ENCODE measurements at places on chromosomes 3 and 15.
A peak's percentile ranks its signal among the peaks of the same experiment; 100 is the strongest.

DNA sequence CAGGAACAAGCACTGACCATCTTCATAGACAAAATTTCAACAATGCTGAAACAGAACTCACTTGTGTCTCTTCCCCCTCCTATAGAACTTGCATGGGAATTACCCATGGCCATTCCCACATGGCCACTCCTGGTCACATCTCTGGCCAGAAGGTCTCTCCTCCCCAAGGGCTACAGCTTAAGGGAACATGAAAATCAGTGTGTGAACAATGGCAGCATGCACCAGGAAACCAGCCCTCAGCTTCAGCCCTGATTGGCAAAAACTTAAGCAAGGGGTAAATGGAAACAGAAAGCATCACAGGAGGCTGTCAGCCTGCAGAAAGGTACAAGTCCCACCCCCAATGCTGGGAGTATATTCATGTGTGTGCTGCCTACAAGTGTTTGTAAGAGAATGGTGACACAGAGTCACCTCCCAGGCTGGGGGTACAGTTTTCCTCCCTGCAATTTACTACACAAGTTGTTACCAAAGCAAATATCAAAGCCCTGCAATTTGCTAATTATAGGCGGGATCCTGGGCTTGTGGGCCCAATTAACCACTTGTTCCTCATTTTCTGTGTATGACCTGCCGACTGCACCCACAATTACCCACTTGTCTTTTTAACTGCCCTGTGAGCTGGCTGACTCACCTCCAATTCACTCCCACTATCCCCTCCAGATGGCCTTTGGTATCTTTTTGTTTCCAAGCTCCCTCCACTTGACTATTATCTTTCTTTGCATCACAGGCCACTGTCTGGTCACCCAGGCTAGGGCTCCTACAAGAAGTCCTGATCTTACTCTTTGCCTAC lies 84.4 kb upstream of the HES1 start:
- DNase-seq = no peak

DNA sequence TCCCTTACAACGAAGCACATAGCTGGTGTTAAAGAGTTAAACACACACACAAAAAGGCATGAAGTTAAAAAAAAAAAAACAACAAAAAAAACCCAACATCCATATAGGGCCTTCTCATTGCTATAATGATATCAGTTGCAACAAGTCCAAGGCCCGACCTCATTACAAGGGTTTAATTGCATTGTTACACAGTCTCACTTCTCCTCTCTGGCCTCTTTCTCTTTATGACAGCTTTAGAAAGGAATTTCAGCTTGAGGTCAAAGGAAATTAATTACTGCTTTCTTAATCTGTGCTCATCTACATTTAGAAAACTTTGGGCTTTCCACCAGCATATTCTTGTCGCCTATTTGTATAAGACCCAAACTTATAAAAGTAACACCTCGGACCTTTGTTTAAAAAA lies 342.1 kb downstream of the NR2F2 start:
- DNase-seq = no peak

DNA sequence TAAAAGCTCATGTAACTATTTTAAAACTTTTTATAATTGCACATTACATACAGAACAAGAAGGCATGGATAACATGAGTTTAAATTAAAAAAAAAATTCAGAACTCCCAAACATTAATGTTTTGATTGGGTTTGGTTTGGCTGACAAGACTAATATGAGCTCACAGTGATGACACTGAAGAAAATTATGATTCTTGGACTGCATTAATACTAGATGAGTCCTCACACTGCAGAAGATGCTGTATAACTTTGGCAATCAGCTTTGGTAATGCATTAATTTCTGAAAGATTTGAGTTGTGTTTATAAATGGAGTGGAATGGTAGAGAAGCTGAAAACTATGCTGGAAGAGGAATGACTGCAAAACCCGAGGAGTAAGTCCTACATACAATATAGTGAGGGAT lies 358.9 kb downstream of the PLCL2 start:
- no peak for DNase-seq

DNA sequence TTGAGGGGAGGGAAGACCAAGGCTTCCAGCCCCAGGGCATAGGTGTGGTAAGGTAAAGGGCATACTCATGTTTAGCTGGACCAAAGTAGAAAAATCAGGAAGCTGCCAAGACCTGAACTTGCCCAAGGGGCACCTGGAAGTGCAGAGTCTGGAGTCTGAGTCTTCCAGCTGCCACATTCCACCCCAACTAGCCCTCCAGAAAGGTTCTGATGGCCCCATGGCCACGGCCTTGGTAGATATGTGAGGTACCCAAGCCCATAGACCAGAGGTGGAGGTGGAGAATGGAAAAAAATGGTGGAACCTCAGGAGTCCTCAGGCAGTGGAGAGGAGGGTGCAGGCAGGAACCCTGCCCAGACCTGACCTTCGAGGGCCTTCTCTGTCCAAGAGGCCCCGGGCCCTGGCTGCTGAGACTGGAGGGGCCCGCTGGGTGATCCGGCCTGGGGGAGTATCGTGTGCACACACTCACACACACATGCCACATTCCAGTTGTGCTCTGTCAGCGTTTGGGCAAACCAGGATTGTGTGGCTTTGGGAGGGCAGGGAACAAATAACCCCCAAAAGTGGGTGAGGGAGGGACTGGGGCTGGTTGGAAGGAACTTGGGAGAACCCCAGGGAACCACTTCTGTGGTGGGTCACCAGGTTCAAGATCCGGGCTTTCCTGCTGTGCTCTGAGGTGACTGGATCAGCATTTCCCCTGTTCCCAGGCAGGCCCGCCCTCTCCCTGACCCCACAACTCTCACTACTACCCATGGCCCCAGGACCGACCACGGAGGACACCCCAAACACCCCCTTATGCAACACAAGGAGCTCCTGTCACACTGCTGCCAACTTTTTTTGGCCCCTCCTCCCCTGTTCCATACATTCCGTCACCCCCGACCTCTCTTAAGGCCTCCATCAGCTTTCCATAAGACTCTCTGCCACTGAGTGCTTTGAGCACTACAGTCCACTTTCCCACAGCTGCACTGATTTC lies 11.6 kb downstream of the MYL3 start:
- no peak for DNase-seq

GRCh38 chr3:171113716-171114115 lies 87.2 kb upstream of the SLC2A2 start:
- DNase-seq = no peak

DNA sequence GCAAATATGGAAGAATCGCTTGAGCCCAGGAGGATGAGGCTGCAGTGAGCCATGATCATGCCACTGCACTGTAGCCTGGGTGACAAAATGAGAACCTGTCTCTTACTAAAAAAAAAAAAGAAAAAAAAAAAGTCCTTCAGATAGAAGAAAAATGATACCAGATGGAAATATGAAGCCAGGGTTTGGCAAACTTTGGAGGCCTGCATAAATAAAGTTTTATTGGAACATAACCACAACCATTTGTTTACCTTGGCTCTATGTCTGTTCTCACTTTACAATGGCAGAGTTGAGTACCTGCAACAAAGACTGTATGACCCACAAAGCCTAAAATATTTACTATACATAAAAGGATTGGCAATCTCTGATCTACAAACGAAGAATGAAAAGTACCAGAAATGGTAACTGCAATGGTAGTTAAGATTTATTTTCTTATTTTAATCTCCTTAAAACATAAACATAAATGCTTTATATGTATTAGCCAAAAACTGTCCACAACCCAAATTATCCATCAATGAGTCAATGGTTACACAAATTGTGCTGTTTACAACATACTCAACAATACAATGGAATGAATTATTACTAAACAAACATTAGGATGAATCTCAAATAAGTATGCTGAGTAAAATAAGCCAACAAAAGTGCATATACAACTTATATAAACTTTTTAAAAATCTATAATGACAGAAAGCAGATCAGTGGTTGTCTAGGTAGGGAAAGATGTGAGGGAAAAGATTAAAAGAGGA lies 41.8 kb downstream of the GOLGB1 start:
- no peak for DNase-seq

DNA sequence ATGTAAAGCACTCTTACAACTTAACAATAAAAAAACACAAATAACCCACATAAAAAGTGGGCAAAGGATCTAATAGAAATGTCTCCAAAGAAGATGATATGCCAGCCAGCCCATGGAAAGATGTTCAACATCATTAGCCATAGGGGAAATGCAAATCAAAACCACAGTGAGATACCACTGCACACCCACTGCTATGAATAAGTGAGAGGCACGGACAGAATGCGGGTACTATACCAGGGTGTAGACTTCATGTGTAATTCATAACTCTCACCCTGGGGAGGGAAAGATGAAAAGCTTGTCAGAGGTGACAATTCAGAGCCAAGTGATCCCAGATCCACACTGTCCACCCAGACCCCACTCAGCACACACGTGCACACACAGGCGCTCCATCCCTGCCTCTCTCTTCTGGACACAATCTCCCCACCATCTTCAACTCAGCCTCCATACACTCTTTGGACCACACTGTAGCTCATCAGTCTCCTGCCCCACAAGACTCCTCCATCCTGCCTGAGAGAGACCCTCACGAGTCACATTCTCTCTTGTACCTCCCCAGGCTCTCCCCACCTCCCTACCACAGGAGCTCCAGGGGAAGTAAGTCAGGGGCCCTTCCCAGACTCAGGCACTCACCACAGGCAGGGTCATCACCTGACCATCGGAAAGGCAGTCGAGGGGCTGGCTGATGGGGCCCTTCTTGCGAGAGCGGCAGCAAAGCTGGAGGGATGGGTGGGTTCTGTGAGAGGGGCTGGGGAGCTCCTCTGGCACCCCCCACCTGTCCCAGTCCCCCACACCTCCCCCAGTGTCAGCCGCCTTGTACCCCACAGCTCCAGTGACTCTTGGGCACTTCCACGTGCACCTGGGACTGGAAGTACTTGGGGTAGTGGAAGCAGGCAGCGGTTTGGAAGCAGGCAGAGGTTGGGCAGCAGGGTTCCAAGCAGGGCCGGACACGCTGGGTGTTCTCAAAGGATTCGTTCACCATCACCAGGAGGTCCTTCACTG lies 21.3 kb downstream of the PLA2G4E start:
- no peak for DNase-seq

- DNase-seq = no peak
Measured at GRCh38 chr3:74027121-74027520, 402.4 kb upstream of the PDZRN3 start.

- DNase-seq = peak; percentile 22
Measured at GRCh38 chr3:185089343-185089742, 63.5 kb downstream of the C3orf70 start.

DNA sequence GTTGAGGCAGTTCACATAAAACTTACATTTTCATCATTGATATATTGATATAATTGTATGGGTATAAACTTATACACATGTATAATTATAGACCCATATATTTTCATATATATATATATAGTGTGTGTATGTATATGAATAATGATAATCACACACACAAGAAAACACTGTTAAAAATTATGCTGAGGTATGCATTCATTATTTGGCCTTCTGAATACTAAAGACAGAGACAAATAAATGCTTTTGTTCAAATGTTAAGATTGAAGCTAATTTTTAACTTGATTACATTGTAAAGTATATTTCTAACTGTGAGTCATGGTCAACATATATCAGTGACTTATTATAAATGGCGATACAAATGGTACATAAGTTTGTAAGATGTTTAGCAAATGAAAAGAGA lies 888.8 kb downstream of the OTOL1 start:
- DNase-seq = no peak

GRCh38 chr15:31197497-31198414 lies 96.2 kb upstream of the TRPM1 start:
- no peak for DNase-seq

GRCh38 chr3:134600685-134601463 lies 49.9 kb downstream of the KY start:
- DNase-seq = peak; percentile 43

GRCh38 chr15:49265911-49266310 lies 95.9 kb downstream of the GALK2 start:
- DNase-seq = no peak

DNA sequence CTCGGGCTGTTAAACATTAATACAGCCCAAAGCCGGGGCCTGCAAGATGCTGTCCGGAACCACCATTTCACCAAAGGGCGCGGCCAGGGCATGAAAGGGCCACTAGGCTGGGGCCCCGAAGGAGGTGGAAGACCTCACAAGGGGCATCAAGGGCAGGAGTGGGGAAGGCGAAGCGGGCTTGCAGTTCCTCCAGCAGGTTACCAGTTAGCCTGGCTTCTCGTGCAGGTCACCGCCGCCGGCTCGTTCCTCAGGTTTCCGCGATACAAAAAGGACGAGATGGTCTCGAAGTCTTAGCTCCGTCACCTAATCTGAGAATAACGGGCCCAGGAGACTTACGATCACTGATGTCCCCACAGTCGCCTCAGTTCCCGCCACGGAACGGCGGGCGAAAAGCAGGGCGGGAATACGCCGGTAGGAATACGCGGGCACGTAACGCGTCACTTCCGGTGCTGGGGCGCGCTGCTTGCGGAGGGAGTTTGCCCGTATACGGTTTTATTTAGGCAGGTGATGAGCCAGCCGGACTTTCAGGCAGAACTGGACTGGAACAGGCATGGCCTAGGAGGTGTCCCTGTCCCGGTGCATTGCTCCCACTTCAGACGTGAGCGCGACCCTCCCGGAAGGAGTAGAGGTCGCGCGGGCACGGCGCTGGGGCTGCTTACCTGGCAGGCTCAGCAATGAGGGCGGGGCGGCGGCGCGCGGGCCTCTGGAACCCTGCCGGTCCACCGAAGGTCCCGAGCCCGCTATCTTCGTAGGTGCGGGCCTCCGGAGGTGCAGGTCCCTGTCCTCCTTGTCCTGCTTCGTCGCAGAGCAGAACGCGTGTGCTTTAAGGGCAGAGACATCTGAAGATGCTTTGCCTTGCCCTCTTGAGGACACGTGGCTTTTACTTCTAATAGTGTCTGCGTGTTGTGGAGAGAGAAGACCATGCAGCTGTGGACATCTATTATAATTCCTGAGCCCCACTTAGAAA lies at the start of gene RFC4:
Gene RFC4 (minus strand): TSS at position 394 of the 967 bp plus-strand sequence. CDS start 1,769 bp downstream, outside the sequence.
- no peak for DNase-seq

DNA sequence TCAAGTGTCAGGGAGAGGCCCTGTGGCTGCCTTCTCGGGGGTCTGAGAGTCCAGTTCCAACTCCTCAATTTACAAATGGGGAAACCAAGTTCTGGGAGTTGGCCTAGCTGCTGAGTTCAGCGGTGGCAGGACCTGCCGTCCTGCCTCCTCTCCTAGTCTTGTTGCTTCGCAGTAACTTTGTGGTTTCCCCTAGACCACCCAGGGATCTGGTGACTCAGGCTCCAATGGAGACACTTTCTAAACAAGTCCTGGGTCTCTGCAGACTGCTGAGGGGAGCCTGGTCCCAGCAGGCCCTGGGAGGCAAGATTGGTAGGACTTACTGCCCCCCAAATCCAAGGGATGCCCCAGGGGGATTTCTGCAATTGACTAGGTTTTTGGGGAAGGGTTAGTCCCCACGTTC lies 83.6 kb downstream of the SMAD6 start:
- DNase-seq = no peak

DNA sequence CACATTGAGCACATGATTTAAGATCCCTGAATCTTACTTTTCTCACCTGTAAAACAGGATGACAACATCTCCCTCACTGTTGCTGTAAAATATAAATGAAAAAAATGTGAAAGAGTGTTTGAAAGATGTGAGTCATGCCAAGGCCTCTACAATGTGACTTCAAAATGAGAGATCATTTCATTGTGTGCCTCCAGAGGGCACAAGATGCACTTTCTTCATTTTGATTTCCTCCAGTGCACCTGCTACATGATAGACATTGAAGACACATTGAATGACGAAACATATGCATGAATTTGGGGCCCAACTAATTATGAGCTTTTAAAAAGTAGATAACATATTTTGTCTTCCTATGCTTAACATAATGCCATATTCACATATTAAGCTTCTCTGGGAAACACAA lies 170.3 kb downstream of the MOBP start:
- DNase-seq = peak; percentile 45

- no peak for DNase-seq
Measured at GRCh38 chr15:76234337-76234889, 76.9 kb downstream of the ETFA start.

- no peak for DNase-seq
Measured at GRCh38 chr3:175200391-175201095, 341.4 kb downstream of the NAALADL2 start.
